COLO829 (cell line): ENCODE measurements at places on chromosomes 16 and 17.

GRCh38 chr17:57285701-57286100 is 29.4 kb downstream of the MSI2 start:
- no peak for DNase-seq

- no peak for DNase-seq
These were observed 118.7 kb upstream of the CDH5 start for GRCh38 chr16:66247516-66248481.

GRCh38 chr17:3956327-3956957 is 7.8 kb downstream of the ATP2A3 start:
- DNase-seq, result no peak

DNA sequence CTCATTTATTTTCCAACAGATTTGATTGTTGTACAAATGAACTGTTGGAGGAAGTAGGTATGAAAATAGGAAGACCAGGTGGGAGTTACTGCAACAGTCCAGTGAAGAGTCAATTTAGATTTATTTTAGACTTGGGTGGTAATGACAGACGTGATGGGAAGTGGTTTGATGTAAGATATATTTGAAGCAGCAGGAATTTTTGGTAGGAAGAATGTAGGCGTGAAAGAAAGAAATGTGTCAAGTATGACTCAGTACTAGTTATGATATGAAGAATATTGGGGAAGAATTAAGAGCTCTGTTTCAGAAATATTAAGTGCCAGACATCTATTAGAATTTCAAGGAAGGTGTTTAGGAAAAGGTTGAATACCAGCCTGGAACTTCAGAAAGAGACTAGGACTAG is 247.9 kb upstream of the AXIN2 start:
- no peak for DNase-seq

GRCh38 chr16:49810831-49811230 is 45.1 kb downstream of the ZNF423 start:
- DNase-seq, result no peak

DNA sequence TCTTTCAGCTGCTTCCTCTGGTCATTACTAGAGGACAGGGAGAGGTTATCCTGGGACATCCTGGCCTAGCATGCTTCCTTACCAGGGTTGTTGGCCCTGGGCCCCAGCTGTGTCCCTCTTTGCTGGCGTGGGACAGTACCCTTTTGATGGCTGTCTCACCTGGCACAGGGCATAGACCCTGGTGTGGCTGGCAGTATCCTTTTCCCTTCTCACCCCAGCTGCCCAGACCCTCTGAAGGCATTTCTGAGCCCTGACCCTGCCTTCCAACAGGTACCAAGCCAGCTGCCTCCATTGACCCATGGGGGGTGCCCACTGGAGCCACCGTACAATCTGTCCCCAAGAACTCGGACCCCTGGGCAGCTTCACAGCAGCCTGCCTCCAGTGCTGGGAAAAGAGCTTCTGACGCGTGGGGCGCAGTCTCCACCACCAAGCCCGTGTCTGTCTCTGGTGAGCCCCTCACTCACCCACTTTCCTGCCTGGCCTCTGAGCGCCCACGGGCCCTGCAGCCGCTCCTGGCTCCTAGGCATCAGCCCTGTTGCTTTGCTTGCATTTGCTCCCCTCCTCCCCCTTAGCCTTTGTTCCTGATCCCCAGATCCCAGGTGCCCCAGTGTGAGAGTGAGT is 34.0 kb downstream of the B9D1 start:
- no peak for DNase-seq

GRCh38 chr16:22898874-22899348 is 84.9 kb downstream of the HS3ST2 start:
- DNase-seq, result peak; percentile 51

DNA sequence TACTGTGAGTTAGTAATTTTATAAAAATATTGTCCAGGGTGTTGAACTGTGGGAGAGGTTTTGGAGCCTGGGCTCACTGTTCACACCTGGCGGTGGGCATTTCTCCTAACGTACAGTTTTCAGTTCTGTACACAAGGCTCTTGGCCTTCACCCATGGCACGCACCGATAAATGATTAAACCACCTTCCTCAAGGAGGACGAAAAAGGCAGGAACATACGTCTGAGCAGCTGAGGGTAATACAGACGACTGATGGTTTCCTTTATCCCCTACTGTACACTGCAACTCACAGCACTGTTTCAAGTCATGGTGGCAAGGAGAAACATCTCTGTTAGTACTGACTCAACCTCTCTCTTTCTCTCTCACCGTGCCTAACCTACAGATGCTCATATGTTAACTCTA is 1.4 kb upstream of the ST6GALNAC1 start:
- DNase-seq, result no peak

GRCh38 chr17:77451245-77451893 is 310.6 kb downstream of the SEC14L1 start:
- peak; percentile 93 for DNase-seq

DNA sequence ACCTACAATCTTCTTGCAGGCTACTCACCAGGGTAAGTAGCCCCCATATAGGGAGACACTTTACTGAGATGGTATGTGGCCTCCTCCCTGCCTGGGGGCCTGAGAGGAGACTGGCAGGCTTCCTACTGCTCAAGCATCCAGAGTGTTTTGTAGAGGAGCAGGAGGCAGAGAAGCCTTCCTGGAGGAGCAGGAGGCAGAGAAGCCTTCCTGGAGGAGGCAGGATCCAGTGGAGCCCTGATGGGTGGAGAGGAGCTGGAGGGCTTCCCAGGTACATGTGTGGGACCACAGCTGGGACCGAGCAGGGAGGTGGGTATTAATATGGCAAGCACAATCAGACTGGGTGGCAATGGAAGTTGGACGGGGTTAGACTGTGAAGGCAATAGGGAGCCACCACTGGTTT is 2.1 kb upstream of the ADGRG5 start:
- no peak for DNase-seq

DNA sequence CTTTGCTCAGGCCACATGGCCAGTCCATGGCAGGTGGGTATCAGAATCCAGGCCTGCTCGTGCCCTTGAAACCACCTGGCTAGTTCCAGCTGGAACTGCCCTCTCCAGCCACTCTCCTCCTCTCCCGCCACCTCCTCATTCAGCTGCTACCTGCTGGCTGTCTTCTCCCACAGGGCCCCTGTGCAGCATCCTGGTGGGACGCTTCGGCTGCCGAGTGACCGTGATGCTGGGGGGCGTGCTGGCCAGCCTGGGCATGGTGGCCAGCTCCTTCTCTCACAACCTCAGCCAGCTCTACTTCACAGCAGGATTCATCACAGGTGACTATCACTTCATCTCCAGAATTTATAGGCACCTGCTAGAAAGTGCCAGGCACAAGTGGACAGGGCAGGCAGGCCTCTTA is 10.1 kb downstream of the SLC16A5 start:
- DNase-seq, result no peak

DNA sequence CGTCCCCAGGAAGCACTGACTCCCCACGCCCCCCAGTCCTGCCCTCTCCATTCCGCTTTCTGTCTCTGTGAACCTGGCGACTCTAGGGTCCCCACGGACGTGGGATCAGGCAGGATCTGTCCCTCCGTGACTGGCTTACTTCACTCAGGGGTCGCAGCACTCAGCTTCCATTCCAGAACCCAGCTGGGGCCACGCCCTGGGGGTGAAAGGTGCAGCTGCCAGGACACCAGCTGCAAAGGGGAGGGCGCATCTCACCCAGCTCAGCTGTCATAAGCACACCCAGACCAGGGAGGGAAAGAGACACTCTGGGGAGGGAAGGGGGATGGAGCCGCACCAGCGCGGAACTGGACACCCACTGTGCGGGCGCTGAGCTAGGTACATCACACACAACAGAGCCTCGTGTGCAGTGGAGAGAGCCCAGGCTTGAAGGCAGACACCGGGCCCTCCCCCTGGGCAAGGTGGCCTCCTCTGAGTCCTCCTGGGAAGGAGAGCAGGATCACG is 18.5 kb upstream of the HEXD start:
- no peak for DNase-seq

DNA sequence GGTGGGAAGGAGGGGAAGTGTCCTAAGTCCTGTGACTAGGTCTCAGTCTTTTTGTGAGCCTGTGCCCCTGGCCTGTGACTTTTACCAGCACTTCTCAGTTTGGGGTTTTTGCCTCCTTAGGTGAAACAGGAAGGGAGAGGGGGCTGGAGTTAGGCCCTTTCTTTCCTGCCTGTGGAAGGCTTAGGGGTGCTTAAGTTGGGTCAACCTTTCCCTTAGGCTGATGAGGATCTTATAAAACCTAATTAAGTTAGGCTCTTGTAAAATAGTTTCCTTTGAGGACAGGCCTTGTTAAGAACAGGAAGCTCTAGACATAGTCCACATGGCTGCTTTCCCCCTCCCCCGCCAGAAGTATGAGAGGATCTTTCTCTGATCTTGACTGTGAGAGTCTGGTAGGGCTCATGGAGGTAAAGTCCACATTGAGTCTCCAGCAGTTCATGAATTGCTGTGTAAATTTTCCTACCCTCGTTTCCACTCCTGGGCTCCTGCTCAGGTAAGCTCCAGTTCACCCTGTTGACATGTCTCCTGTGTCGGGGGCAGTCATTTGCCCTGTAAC is 17.0 kb upstream of the DNASE1 start:
- DNase-seq, result no peak

DNA sequence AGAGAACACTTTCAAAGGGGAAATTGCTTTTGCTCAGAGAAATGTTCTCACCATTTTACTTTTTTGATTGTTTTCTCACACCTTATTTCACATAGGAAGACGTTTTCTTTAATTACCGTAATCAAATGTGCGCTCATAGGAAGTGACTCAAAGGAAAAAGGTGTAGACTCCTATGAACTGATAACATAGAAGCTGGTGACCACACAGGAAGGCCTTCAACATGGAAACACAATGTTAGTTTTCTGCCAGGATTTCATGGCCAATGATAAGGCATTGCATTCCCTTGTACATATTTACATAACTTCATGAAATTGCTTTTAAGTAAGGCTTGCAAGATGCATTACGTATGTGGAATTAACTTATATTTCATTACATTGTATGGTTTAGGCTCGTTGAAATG is 40.9 kb upstream of the KCNJ16 start:
- no peak for DNase-seq

GRCh38 chr17:61382796-61383688 is 16.6 kb upstream of the TBX2 start:
- DNase-seq, result no peak

GRCh38 chr16:54923988-54924387 is 6.7 kb upstream of the IRX5 start:
- no peak for DNase-seq

DNA sequence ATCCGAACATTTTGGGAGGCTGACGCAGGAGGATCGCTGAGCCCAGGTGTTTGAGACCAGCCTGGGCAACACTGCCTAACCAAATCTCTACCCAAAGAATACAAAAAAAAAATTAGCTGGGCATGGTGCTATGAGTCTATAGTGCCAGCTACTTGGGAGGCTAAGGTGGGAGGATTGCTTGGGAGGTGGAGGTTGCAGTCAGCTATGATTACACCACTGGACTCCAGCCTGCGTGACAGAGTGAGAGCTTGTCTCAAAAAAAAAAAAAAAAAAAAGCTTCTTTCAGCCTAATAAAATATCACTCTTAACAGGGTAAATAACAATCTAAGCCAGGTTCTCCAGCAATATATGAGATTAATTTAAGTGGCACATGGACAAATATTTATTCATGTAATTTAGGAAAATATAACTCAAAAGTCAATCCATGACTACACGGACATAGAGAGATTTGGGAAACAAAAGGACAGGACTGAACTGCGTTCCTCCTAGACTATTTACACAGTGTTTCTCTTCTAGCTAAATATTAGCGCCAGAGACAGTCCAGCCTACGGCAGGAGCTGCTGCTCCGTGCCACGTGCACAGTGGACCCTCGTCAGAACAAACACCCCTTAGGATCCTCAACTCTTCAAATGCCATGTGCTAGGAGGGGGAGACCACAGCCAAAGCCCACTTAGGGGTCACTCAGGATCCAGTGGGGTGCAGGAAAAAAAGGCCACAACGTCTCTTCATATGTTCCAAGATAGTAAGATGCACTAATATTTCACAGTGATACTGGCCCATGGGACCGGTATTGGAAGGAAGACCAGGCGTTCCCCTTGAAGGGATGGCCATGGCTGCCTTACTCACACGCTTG is 8.7 kb downstream of the USP36 start:
- no peak for DNase-seq

DNA sequence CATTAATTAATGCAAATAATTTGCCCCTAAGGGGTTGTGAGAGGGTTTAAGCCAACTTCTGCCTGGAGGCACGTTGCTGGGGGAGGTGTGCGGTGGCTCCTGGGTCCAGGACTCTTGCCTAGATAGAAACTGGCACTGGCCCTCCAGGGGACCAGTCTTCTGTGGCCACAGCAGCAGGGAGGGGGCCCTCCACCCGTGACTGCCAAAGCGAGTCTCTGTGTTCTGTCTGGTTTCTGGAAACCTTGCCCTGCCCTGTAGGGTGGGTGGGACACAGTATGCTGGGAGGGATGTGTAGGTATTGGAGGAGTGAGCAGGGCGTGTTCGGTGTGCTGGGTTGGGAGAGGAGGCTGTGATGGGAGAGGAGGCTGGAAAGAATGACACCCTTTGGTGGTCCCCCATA is 78.8 kb downstream of the TBC1D16 start:
- DNase-seq, result no peak

- DNase-seq, result no peak
These were observed 287.7 kb downstream of the FOXL1 start for GRCh38 chr16:86865851-86866662.

DNA sequence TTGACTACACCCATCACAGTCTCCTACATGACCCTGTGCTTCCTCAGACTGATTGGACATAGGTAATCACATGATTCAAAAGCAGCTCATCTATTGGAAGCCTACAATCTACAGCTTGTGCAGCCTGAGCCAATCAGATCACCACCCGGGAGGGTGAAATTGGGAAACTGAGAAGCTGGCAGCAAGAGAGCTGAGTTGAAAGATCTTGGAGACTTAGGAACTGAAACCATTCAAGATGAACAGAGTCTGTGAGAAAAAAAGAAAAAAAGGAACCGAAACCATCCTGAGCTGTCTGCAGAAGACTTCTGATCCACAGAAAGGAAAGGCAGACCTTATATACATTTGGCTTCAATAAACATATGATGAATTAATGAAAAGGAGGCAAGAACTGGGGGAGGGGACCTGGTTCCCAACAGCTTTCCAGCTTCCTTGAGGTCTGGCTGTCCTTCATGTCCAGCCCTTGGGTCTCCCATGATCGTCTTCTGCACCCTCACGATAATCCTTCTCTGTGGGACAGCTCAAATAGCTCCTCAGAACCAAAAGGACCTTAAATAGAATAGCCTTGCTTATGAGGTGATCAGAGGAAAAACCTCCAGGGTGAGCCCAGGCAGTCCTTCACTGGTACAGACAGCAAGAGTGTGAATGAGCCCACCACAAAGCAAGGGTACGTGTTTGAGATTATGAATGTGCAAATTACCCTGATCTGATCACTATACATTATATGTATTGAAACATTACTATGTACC is 32.6 kb downstream of the PLXDC1 start:
- no peak for DNase-seq

- no peak for DNase-seq
These were observed 113.6 kb upstream of the WSB1 start for GRCh38 chr17:27180322-27180721.

GRCh38 chr16:64545768-64546167 is 576.1 kb downstream of the CDH11 start:
- DNase-seq, result no peak

GRCh38 chr16:86019446-86020047 is 120.6 kb downstream of the IRF8 start:
- DNase-seq, result no peak
